ENCODE measurements at places on chromosomes 3 and 15.

- DNase-seq: no peak
Observed at GRCh38 chr3:197339841-197340520, 41.6 kb upstream of the DLG1 start.

DNA sequence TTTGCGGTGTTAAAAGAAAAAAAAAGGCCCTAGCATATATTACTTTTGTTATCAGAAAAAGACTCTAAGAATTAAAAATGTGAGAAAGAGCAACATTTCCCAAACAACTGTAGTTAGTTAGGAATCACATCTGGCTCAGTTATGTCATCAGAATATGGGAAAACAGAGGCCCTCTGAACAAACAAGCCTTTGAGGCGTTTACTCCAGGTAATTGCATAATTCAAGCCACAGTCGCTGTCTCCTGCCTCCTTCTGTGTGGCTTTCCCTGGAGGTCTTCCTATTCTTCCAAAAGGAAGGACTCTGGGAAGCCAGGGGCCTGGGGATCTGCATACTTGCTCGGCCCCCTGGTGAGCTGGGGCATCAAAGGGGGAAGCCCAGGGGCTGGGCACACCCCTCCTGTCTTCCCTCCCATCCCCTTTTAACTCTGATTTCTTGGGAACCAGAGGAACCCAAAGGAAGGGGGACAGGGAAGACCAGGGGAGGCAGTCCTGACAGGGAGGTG, 3.7 kb upstream of the FAM107A start:
- DNase-seq: no peak

- DNase-seq: peak; percentile 72
Observed at GRCh38 chr3:133574260-133574881, 885 bp downstream of the CDV3 start.

DNA sequence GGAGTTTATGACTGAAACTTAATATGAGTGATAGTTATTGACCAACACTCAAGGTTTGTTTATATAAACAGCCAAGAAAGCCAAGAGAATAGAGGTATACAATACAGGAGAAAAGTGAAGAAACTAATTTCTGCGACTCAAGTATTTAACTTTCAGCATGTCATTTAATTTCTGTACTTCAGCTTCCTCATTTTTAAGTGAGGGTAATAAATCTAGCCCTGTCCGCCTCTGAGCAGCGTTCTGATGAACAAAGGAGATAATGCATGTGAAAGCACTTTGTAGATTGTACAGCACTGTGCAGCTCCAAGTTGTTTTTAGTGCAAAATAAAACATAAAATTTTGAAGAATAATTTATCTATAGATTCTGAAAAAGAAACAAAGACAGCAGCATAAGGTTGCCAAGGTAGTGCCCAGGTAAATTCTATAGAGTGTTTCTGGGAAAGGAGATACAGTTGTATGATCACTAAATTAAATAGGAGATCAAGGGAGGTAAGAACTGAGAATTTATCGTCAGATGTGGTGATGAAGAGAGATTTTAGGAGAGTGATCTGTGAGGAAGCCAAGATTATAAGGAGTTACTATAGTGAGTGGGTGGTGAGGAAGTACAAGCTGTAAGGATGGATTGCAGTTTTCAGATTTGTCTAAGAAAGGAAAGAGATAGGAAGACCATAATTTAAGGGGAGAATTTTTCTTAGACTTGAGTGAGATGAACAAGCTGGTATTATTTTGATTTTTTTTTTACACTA, 71.3 kb downstream of the RASA2 start:
- no peak for DNase-seq

GRCh38 chr15:65901836-65902235, 32.5 kb downstream of the RAB11A start:
- no peak for DNase-seq

DNA sequence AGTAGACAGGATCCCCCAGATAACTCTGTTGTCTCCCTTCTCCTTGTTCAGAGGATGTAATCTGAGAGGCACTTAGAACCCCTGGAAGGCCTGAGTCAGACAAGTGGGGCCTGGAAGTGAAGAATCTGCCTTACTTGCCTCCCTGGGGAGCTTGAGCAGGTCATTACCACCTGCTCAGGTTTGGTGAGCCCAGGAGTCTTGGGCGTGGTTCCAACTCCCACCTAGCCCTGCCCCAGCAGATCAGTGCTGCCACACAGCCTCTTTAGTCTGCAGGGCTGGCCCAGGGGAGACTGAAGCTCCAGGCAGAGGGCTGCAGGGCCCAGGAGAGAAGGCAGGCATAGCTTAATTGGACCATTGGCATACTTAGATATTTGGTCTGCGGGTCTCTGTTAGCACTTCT, 230.0 kb downstream of the ERC2 start:
- no peak for DNase-seq

DNA sequence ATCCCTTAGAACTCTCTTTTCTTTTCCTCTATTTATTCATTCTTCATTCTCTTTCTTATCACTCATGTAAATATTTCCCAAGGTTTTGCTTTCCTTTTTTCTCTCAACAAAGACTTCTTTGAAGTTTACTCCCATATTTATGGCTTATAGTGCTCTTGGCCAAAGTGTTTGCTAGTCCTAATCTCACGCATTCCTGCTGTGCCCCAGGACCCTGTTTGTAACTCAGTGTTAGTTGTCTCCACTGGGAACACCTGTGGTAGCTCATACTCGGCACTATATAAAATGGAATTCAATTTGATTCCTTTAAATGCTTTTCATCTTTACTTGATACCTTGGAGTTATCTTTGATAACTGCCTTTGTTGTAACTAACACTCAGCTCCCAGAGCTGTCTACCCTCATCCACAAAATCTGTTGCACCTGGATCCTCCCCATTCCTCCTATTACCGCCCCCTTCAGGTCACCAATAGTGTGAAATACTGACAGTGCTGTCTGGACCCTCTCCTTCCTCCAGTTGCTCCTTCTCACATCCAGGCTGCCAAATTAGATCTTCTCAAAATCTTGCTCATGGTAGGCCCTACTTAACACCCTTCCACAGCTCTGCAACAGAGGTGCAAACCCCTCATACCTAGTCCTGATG, 76.8 kb downstream of the TIGIT start:
- no peak for DNase-seq

- no peak for DNase-seq
Observed at GRCh38 chr3:31378231-31378630, 154.5 kb upstream of the STT3B start.

DNA sequence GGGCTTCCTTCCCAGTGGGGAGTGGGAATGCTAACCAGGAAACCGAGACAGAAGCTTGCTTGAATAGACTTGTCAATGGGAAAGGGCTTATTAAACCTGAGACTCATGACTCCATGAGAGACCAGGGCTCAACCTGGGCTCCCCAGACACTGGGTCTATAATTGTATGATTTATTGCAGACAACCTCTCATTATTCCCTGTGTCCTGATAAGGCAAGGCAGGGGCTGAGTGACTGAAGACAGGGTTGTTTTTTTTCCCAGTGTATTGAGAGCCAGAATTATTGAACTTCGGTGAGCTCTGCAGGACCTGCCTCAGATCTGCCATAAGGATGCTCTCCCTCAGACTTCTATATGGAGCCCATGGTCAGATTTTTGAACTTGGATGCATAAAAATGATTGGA, 79.5 kb upstream of the KLHL25 start:
- DNase-seq: no peak
